NCI-H1048 (cell line): ENCODE measurements at places on chromosomes 3 and 15.

DNA sequence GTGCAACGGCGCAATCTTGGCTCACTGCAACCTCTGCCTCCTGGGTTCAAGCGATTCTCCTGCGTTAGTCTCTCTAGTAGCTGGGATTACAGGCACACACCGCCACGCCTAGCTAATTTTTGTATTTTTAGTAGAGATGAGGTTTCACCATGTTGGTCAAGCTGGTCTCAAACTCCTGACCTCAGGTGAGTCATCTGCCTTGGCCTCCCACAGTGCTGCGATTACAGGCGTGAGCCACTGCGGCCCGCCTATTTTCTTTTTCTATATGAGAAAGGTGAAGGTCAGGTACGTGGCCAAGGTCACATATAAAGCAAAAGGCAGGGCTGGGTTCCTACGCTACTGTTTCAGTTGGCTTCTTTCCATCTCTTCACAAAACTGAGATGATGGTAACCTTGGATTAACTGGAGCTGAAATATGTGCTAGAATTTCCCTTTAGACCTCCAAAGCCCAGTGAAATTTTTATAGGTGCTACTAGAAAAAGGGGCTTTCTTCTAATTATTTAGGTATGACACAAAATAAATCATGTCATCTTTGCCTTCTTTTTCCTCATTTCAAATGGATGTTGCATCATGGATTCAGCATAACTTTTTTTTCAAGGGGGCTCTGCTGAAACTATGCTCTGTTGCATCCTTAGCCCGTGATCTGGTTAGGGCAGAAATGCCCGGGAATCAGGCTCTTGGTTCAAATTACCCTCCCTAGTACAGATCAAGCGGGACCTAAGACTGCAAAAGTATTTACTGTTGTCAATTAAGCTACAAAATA is 68.5 kb downstream of the MYO1E start:
- DNase-seq: no peak

DNA sequence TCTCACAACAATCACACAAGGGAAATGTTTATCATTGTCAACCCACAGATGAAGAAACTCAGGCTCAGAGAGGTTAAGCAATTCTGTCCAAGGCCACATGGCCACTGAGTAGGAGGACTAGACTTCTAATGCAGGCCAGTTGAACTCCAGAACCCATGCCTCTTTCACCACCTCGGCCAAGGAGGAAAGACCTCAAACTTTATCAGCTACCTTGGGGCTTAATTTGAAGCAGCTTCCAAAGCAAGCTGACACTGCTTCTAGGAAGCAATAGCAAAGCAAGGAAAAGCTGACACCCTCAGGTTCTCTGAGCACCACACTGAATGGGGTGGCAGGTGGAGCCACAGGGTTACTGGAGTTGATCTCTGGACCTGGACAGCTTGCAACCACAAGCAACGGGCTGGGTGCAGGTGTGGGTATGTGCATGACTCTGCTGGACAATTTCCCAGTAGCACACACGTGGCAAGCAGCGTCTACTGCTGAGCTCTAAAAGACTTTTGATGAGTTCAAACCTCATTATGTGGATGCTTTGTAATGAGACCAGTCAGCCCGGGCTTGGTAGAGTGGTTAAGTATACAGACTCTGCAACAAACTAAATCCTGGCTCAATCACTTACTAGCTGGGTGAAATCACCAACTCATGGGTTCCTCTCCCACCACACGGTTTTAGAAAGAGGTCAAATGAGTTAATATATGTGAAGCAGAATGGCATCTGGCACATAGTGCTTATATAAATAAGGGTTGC is 23.1 kb downstream of the CCNL1 start:
- DNase-seq: no peak

GRCh38 chr3:126110431-126111125 is 26.7 kb upstream of the SLC41A3 start:
- DNase-seq: no peak

DNA sequence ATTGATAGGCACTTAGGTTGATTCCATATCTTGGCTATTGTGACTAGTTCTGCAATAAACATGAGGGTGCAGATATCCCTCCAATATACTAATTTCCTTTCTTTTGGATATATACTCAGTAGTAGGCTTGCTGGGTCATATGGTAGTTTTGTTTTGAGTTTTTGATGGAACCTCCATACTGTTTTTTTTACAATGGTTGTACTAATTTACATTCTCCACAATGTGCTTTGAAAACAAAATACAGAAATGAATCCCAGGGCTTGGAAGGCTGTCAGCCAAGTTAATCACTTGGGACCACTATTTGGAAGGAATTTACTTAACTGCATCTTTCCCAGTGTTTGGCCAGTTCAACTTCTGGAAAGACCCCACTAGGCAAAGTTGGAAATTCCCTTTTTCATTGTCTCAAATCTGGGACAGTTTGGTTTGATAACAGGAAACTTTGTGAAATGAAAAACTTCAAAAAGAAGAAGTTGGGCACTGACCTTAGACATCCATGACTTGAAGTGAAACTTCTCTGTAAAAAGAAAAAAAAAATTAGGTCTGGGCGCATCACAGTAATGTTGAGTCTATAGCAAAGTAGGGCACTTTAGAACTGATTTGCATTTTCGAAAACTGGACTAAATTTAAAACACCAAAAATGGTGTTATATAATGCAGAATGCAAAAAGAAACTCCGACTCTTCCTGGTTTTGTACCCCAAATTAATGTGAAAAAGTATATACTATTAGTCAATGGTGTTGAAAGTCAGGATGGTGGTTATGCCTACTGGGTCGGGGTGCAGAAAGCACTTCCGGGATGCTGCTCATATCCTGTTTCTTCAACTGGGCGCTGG is 6.0 kb downstream of the CTSH start:
- no peak for DNase-seq

GRCh38 chr3:175278680-175279079 is 419.5 kb downstream of the NAALADL2 start:
- DNase-seq: no peak

GRCh38 chr3:135034891-135035440 is 239.9 kb downstream of the EPHB1 start:
- no peak for DNase-seq

DNA sequence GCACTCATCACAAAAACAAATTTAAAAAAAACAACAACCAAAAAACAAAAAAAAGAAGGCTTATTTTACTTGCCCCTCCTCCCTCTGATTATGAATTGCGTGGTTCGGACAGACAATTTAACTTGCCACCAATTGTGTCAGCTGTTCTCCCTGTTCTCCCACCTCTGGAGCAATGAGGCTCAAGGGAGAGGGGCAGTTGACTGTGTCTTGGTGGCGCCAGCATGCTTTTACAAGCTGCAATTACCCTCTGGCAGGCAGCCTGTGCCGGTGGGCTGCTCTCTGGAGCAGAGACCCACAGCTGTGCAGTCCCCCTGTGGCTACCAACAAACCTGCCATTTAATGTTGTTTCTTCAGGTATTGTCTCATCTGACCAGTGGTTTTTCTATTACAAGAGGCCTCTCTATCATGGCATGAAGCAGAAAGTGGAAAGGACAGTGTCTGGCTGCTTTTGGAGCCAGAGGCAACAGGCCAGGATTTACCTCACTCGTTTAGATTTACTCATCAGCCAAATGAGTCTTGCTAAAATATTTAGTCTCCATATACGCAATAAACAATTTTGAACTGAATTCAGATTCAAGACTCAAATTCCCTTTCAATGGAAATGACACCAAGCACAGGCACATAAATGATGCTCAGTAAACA is 192.0 kb upstream of the TPRG1 start:
- DNase-seq: no peak

GRCh38 chr15:57376696-57377477 is 582 bp downstream of the CGNL1 start:
- DNase-seq: no peak

GRCh38 chr3:177338697-177339219 is 141.5 kb upstream of the TBL1XR1 start:
- no peak for DNase-seq

GRCh38 chr3:30626443-30627180 is 20.2 kb downstream of the TGFBR2 start:
- no peak for DNase-seq

DNA sequence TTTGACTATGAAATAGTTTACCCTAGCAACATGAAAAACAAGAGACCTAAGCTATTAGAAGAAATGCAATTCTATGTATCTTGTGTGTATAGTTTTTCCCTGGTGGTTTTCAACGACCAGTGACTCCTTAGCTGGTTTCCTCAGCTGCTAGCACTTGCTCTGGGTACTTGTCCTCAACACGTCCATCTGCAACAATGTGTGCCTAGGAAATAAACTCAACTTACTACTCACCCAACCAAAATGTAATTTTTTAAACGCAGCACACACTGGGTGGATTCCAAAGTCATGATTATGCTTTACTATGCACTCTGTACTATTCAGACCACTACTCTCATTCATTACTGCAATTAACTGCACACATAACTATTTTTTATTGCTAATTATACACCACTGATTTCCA is 31.0 kb downstream of the CPA3 start:
- no peak for DNase-seq

DNA sequence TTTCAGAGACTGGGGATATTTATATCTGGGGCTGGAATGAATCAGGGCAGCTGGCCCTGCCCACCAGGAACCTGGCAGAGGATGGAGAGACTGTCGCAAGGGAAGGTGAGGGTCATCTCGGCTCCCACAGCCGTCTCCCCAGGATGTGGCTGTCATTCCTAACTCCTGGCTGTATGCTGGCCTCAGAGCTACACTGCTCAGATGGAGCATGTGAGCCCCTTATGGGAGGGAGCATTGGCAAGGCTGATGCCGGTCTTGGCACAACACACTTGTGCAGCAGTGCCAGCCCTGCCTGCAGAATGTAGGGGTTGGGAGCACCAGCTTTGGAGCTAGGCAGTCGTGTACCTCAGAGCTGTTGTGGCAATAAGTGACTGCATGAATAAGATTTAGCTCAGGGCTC is 5.2 kb downstream of the RCCD1 start:
- DNase-seq: no peak

DNA sequence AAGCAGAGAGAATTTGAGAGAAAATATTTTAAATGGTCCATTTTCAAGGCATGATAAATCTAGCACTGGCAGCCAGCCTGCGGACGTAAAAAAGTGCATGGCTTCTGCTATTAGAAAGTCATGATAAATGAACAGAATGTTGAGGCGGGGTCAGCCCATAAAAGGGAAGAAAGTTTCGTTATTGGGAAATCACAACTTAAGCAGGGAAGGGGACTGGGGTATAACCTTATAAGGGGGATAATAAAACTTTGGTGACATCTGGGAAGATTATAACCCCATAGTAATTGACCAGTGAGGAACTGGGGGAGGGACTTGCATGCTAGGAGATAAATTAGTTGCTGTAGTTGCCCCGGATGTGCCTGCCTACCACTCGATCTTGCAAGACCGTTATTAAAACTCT is 88.4 kb upstream of the PLSCR4 start:
- no peak for DNase-seq

DNA sequence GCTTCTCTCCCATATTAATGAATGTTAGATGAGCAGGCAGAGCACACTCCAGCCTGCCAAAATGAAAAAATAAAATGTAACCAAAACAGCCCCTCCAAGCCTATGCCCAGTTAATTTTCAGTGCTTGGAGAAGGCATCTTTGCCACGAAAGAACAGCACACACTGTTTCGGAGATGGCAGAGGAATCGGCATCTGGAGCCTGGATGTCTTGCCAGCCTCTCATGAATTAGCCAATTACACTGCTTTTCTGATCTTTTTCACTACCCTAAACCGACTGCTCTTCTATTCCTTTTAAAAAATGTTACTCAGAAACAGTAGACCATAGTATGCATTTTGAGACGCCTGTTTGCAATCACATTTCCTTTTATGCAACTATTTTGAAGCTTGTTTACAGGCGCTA is 249.6 kb downstream of the TLE3 start:
- DNase-seq: no peak

DNA sequence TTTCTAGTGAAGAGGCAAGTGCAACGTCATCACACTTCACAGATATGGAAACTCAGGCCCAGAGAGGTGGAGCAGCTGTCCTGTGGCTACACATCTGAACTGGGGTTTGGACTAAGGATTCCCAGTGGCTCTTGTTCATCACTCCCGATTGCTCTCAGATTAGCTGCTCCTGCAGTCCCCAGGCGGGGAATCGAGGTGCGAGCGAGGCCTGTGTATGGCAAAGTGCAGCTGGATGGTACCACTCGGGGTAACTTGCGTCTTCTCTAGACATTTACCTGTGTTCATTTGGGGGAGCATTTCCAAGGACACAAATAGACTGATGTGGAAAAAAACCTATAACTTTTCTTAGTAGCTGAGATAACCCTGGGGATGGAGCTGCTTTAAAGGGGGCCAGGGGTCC is 45.9 kb upstream of the TRPM1 start:
- DNase-seq: no peak

GRCh38 chr3:26562021-26562768 is 60.4 kb upstream of the LRRC3B start:
- no peak for DNase-seq

DNA sequence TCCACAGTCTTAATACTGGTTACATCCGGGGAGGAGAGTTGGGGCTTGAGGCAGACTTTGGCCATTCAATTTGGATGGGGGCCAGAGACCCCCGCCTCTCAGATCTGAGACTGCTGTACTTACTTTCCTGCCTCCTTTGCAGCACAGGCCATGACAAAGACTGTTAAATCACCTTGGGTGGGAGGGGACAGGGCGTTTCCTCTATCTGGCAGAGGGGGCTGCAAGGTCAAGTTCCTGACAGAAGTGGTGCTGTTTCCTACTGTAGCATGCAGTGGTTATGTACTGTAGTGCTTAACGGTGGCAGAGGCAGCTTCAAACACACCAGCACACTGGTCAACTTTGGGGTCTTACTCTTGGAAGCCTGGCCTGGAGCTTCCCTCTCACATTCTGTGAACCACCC is 261.2 kb upstream of the LRRFIP2 start:
- no peak for DNase-seq

DNA sequence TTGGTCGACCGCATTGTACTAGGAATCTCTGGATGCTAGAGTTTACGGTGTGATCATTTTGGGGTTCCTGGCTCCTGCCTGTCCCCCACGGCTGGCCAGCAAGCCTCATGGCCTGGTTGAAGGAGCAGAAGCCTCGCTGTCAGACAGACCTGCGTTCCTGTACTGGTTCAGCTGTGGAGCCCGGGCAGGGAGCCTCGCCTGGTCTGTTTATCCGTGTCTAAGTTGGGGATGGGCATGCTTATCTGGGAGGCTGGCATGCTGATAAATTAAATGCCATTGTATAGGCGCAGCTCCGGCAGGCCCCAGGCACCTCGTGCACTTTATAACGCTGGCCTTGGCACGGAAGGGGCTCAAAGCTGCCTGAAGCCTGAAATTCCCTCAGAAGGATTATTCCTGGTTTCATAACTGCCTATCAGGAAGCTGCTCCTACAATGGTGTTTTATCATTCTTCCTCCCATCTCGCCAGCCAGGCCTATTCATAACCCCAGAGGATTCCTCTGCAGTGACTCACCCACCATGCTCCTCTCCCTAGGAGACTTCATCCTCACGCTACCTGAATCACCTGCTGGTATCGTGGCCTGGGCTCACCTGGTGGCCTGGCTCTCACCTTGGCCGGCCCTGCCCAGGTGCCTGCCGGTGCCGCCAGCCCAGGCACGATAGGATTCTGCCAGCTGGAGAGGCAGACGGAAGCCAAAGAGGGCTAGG is 110.9 kb downstream of the ASB7 start:
- DNase-seq: no peak

DNA sequence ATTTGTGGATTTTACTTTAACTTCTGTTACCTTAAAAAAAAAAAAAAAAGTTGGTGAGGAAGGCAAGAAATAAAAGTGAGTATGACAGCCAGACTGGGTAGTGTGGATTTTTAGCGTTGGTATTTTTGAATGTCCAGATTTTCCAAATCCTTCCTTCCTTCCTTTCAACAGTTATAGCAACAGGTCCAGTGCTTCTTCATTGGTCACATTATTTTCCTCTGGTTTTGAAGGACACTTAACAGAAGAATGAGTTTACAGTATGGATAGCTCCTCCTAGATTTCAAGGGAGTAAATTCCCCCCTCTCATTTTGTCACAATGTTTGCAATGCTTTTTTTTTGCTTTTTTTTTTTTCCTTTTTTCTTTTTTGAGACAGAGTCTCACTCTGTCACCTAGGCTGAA is 6.4 kb downstream of the MAPKBP1 start:
- DNase-seq: no peak
